ENCODE measurements at places on chromosomes 5 and 9.
A peak's percentile ranks its signal among the peaks of the same experiment; 100 is the strongest.

DNA sequence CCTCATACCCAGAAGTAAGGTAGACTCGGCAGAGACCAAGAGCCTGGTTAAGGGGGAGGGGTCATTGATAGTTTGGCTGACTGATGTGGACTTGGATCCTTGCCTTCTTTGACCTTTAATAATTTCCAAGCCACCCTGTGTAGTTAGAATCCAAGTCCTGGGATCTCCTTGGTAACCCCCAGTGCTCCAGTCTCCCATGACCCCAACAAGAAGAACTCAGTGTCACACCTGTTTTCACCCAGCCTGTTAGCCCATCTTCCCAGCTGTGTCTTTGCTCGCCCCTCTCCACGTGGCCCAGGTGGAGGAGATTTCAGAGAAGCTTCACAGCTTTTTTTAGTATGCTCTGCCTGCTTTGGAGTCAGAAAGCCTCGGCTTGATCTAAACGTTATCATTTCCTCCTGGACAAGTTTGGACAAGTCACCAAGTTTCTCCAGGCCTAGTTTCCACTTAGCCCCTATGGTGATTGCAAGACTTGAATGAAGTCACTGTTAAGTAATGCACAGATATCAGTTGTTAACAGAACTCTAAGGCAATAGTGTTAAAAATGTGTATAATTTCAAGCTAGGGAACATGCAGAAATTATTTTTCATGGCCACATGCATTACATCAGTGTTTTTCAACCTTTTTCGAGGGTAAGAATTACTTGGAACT lies 170.0 kb downstream of the TMEM38B start:
- peaks cover 6% of the 10 kb centered on the region for H3K4me1 ChIP-seq
- no peak overlapping the region for H3K4me3 ChIP-seq
- DNase-seq, result no peak
- H3K27ac ChIP-seq, result no peak overlapping the region
- H3K27me3 ChIP-seq, result no peaks in the 10 kb centered on the region
- H3K36me3 ChIP-seq, result no peaks in the 10 kb centered on the region

DNA sequence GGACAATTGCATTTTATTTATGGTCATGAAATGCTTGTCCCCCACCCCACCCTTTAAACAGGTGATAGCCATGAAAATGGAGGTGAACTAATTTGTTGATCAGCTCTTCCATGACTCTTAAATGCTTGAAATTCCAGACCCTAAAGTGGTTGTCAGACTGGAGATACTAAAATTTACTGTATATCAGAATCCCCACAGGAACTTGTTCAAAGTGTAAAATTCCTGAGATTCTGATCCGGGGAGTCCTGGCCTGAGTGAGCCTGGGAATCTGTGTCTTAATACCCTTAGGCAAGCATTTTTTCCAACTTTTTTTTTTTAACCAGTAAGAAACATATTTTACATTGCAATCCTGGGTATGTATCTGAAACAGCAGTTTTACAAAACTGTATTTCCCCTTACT lies 4.7 kb downstream of the SKP2 start:
- no peak overlapping the region for H3K27ac ChIP-seq
- DNase-seq, result no peak
- peaks cover 98% of the 10 kb centered on the region for H3K36me3 ChIP-seq
- H3K4me3 ChIP-seq, result no peak overlapping the region

DNA sequence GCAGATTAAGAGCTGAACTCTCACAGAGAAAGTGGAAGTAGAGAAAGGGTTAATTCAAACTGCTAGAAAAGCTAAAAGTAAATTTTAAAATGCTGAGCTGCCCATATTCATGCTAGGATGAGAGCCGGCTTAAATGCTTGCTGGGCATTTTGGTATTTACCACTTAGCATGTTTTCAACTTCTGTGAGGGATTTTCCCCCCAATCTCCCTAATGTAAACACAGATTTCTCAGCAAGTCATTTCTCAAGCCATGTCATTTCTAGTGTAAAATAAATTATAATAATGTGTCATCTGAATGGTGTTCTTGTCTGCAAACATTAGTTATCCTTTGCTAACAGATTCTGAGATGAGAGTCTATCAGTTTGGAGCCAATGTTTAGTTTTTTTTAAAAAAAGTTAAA lies 22.3 kb downstream of the RPS23 start:
- H3K27me3 ChIP-seq, result no peaks in the 10 kb centered on the region
- no peak overlapping the region for H3K4me3 ChIP-seq
- H3K4me1 ChIP-seq, result peaks cover 5% of the 10 kb centered on the region
- peak overlapping the region; percentile 39 for H3K27ac ChIP-seq

- H3K27ac ChIP-seq, result no peak overlapping the region
- H3K27me3 ChIP-seq, result no peaks in the 10 kb centered on the region
- no peaks in the 10 kb centered on the region for H3K4me1 ChIP-seq
- DNase-seq, result no peak
- H3K4me3 ChIP-seq, result no peak overlapping the region
- H3K36me3 ChIP-seq, result no peaks in the 10 kb centered on the region
These were observed 18.1 kb downstream of the RAI14 start for GRCh38 chr5:34674187-34674586.

DNA sequence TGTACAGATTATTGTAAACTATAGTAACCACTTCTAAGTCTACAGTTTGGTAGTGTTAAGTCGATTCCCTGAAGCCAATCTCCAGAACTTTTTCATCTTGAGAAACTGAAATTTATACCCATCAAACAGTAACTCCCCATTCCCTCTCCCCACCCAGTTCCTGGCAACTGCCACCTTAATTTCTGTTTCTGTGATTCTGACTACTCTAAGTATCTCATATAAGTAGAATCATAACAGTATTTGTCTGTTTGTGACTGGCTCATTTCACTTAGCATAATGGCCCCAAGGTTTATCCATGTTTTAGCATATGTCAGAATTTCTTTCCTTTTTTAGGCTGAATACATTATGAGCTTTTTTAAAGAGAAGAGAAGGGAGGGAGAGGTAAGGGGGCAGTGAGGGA lies 61.4 kb downstream of the SPOCK1 start:
- peaks cover 5% of the 10 kb centered on the region for H3K27me3 ChIP-seq
- H3K36me3 ChIP-seq, result no peaks in the 10 kb centered on the region
- H3K4me1 ChIP-seq, result no peaks in the 10 kb centered on the region
- no peak overlapping the region for H3K4me3 ChIP-seq

- peaks cover 1% of the 10 kb centered on the region for H3K4me1 ChIP-seq
- H3K4me3 ChIP-seq, result no peak overlapping the region
- H3K27ac ChIP-seq, result no peak overlapping the region
These were observed 37.9 kb downstream of the SLC27A6 start for GRCh38 chr5:129003232-129003631.

GRCh38 chr9:127683723-127684122 lies 23.1 kb upstream of the CFAP157 start:
- DNase-seq, result no peak
- H3K27ac ChIP-seq, result no peak overlapping the region
- H3K27me3 ChIP-seq, result no peaks in the 10 kb centered on the region

GRCh38 chr5:78886341-78887230 lies 98.5 kb downstream of the ARSB start:
- H3K4me3 ChIP-seq, result no peak overlapping the region
- DNase-seq, result no peak
- no peak overlapping the region for H3K27ac ChIP-seq

- no peak for DNase-seq
- no peak overlapping the region for H3K27ac ChIP-seq
- H3K4me3 ChIP-seq, result no peak overlapping the region
- H3K36me3 ChIP-seq, result no peaks in the 10 kb centered on the region
- H3K4me1 ChIP-seq, result no peaks in the 10 kb centered on the region
These were observed 218.5 kb downstream of the PLK2 start for GRCh38 chr5:58241389-58241788.

- no peak for DNase-seq
- H3K4me3 ChIP-seq, result peak overlapping the region; percentile 3
- H3K27ac ChIP-seq, result peak overlapping the region; percentile 78
- no peaks in the 10 kb centered on the region for H3K27me3 ChIP-seq
- peaks cover 24% of the 10 kb centered on the region for H3K4me1 ChIP-seq
These were observed 7.6 kb downstream of the TGFBI start for GRCh38 chr5:136036293-136036911.

GRCh38 chr9:119009249-119009648 lies 360.0 kb downstream of the BRINP1 start:
- no peaks in the 10 kb centered on the region for H3K4me1 ChIP-seq
- DNase-seq, result no peak
- no peaks in the 10 kb centered on the region for H3K36me3 ChIP-seq
- H3K4me3 ChIP-seq, result no peak overlapping the region
- H3K27ac ChIP-seq, result no peak overlapping the region

DNA sequence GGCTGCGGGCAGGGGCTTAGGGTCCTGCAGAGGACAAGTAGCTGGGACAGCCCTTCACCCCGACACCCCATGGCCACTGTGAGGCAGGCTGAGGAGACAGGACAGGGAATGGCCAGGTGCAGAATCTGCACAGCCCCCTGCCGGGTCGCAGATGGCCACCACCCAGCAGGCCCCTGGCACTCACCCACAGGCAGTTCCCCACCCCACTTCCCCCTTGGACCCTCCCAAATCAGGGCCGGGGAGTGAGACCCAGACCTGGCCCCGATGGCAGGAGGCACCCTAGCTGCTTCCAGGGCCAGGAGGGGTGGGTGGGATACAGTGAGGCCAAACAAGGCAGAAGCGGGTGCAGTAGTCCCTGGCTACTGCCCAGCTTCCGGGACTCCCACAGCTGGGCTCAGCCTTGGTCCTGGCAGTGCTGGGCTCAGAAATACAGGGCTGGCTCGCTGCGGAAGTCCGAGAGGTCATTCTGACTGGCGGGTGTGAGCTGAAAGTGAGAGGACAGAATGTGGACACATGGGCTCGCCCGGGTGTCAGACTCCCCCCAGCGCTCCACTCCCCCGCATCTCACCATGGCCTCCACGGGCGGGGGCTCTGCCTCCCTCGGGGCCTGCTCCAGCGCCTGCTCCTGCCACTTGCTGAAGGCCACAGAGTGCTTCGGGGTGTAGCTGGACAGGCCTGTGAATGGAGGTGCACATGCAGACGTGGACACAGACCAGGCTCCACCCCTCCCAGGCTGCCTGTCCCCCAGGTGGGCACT lies 3.4 kb downstream of the SSNA1 start:
- H3K27ac ChIP-seq, result peak overlapping the region; percentile 40
- H3K36me3 ChIP-seq, result peaks cover 41% of the 10 kb centered on the region
- no peak for DNase-seq
- H3K27me3 ChIP-seq, result no peaks in the 10 kb centered on the region
- peaks cover 31% of the 10 kb centered on the region for H3K4me1 ChIP-seq
- no peak overlapping the region for H3K4me3 ChIP-seq

GRCh38 chr9:37574241-37574721 lies 1.9 kb downstream of the FBXO10 start:
- H3K27me3 ChIP-seq, result no peaks in the 10 kb centered on the region
- no peak overlapping the region for H3K4me3 ChIP-seq
- peaks cover 49% of the 10 kb centered on the region for H3K36me3 ChIP-seq
- H3K27ac ChIP-seq, result no peak overlapping the region

GRCh38 chr5:8691221-8691620 lies 822.3 kb downstream of the MTRR start:
- H3K27ac ChIP-seq, result no peak overlapping the region
- no peaks in the 10 kb centered on the region for H3K4me1 ChIP-seq
- H3K36me3 ChIP-seq, result no peaks in the 10 kb centered on the region
- DNase-seq, result no peak
- no peaks in the 10 kb centered on the region for H3K27me3 ChIP-seq

GRCh38 chr5:96096724-96097123 lies 135.1 kb upstream of the ELL2 start:
- no peaks in the 10 kb centered on the region for H3K36me3 ChIP-seq
- no peak for DNase-seq
- H3K27ac ChIP-seq, result no peak overlapping the region

DNA sequence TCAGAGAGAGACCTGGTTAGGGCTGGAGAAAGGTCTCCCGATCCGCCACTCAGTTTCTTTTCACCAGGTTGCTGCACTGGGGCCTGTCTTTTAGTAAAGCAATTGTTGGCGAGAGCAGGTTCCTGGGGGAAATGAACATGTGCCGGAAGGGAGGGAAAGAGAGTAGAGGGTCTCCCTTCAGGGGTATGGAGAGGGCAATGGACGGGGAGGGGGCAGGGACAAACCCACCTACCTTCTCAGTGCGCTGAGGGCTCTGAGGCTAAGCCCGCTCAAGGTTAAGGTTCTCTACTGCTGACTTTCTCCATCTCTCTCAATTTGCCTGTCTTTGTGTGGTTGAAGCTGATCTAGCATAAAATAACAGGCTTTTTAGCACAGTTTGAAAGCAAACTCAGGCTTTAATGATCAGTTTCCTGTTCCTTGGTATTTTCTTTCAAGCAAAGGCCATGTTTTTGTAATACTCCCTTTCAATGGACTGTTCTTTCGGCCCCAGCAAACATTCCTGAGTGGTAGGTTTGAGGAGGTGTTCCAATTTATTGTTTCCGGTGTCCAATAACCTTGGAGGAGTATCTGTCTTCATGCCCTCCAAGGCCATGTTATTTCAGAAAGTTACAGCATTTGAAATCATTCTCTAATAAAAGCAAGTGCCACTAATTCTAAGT lies 25.5 kb upstream of the TRAF1 start:
- no peaks in the 10 kb centered on the region for H3K4me1 ChIP-seq
- H3K36me3 ChIP-seq, result no peaks in the 10 kb centered on the region
- H3K27ac ChIP-seq, result no peak overlapping the region
- no peaks in the 10 kb centered on the region for H3K27me3 ChIP-seq

GRCh38 chr5:156920042-156920860 lies 42.8 kb downstream of the TIMD4 start:
- peaks cover 41% of the 10 kb centered on the region for H3K36me3 ChIP-seq
- peak overlapping the region; percentile 65 for H3K4me3 ChIP-seq
- peaks cover 72% of the 10 kb centered on the region for H3K4me1 ChIP-seq
- DNase-seq, result peak; percentile 78

GRCh38 chr5:177419046-177419445 lies 7.4 kb upstream of the GRK6 start:
- DNase-seq, result no peak
- H3K27ac ChIP-seq, result no peak overlapping the region
- peaks cover 8% of the 10 kb centered on the region for H3K4me1 ChIP-seq

GRCh38 chr5:138686668-138687067 lies 66.6 kb upstream of the CTNNA1 start:
- no peak for DNase-seq
- peaks cover 67% of the 10 kb centered on the region for H3K27me3 ChIP-seq
- H3K4me1 ChIP-seq, result peaks cover 2% of the 10 kb centered on the region
- no peak overlapping the region for H3K4me3 ChIP-seq

DNA sequence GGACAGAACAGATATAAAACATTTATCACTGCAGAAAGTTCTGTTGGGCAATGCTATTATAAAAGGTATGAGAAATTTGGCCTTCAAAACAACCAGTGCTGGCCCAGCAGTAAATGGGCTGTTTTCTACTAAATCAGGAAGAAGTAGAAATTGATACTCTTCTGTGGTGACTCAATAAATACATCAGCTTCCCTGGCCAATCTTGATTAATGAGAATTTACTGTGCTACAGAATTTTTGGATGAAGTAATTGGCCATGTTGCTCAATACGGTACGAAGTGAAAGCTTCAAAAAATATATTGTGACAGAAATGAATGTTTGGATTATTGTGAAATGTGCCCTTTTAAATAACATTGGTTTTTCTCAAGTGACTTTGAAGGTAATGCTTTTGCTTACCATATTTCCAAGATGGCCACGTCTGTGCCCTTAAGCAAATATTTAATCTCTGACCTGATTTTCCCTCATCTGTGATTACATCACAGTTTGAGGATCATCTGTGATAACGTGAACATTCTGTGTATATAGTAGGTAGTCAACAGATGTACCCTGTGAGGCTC lies 4.2 kb downstream of the DNAJA1 start:
- peaks cover 75% of the 10 kb centered on the region for H3K4me1 ChIP-seq
- H3K27ac ChIP-seq, result peak overlapping the region; percentile 97
- H3K27me3 ChIP-seq, result no peaks in the 10 kb centered on the region
- DNase-seq, result no peak
- H3K36me3 ChIP-seq, result peaks cover 99% of the 10 kb centered on the region
- peak overlapping the region; percentile 98 for H3K4me3 ChIP-seq
